SJSA1 (cell line): ENCODE measurements at places on chromosomes 5 and 9. TPM values are rescaled to one million over a fixed set of nuclear protein-coding genes. Genes with fewer than 3 reads are reported as not detected.

DNA sequence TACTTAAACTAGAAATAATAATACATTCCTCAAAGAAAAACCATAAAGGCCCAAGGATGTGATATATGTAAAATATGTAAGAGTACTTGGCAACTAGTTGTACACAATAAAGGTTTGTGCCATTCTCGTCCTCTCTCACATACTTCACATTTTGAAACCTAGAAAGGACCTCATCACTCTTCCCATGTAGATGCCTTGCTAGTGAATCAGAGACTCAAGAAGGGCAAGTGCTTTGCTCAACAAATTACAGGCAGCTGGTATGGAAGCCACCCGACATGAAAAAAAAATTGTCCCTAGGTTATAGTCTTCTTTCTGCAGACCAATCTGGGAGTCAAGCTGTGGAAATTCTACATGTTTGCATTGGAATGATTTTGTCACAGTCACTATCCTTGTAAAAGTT is 31.7 kb downstream of the ADRB2 start:
- DNase-seq = no peak

DNA sequence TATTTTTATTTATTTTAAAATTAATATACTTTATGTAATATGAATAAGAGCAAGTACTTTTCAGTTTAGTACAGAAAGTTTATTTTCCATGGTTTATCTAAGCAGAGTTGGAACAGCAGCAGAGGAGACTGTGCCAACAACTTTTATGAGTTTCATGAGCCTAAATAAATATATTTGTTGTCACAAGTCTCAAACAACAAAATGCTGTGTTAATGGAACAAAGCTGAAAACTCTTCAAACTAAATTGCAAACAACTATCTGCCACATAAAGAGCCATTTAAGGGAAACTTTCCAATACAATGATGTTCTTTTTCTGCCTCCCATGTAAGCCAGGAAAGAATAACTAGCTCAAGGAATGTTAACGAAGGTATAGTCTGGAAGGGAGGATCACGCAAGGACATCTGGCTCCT is 96.1 kb downstream of the FBN2 start:
- no peak for DNase-seq

- no peak for DNase-seq
These were observed 423.3 kb downstream of the TLE1 start for GRCh38 chr9:81266086-81266485.

DNA sequence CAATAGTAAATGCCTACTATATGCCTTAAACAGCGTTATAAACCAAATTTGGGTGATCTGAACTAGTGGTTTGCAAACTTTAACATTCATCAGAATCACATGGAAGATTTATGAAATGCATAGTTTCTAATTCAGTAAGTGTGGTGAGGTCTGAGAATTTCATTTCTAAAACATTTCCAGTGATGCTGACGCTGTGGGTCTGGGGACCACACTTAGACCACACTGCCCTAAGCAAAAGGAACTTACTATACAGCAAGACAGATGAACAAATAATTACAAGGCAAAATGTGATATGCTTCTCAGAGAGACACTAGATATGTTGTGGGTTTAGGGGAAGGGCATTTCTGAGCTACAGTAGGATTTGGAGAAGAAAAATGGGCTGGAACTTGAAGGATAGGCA is 72.6 kb downstream of the OXCT1 start:
- no peak for DNase-seq

DNA sequence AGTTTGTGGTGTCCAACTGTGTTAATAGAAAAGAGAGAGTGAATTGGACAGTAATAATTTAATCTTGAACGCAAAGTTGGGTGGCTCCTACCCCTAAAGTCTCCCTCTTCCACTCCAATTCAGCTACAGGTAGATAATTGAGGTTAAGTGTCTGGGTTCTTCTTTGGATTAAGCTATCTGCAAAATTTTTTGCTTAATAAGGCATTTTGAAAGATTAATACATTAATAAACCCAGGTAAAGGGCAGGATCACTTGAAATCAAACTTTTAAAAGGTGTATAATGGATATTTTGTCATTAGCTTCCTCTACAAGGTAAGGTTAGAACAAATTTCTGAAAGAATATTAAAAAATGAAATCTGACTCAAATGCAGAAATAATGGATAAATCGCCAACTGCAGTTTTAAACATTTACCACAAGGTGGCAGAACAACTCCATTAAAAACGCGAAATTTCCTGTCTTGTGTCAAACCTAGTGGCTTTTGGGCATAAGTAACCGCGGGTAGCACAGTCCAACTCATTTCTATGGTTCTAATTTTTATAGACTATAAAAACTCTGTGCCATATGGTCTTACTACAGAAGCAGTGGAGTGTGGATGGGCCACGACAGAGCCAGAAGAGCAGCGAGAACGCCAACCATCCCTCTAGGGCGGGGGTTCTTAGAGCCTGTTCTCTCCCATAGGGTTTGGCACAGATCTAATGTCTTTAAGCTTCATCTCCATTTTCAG is 276.5 kb downstream of the ARHGEF28 start:
- DNase-seq = peak; percentile 55

DNA sequence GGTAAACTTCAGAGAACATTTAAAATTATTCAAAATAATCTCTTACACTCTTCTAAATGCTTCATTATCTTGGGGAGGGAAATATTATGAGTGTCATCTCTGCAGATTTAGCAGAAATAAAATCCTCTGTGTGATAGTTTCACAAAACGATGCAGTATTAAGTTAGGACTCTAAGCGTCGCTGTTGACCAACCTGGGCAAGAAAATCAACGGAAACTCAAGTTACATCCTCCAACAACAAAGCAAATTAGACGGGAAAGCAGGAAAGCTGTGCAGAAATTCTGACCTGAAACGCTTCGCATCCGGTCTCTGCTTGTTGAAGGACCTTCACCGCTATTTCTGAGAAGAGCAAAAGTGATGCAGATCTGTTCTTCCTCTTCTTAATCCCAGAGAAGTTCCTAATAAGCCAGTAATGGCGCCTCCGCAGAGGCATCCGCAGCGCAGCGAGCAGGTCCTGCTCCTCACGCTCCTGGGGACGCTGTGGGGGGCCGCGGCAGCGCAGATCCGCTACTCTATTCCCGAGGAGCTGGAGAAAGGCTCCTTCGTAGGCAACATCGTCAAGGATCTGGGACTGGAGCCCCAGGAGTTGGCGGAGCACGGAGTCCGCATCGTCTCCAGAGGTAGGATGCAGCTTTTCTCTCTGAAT is at the start of gene PCDHGA6:
TSS of gene PCDHGA6 (plus strand) at position 219 of the 645 bp plus-strand sequence. CDS start at position 412, 193 bp downstream.
- DNase-seq = no peak

- no peak for DNase-seq
These were observed 160.2 kb downstream of the CHSY3 start for GRCh38 chr5:130064484-130064883.

DNA sequence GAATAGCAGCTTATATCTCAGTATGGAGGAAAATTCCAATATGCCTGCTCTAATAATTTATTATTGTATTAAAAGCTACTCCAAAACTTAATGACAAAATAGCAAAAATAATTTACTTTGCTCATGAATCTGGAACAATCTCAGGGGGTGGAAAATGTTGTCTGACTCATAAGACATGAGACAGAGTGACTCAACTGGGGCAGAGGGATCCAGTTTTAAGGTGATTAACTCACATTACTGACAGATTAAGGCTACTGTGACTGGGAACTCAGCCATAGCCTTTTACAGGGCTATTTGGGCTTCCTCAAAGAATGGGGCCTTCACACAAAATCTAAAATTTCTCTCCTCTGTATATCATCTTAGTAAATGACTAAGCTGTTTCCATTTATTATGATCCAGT is 1172.9 kb downstream of the CDH12 start:
- no peak for DNase-seq

DNA sequence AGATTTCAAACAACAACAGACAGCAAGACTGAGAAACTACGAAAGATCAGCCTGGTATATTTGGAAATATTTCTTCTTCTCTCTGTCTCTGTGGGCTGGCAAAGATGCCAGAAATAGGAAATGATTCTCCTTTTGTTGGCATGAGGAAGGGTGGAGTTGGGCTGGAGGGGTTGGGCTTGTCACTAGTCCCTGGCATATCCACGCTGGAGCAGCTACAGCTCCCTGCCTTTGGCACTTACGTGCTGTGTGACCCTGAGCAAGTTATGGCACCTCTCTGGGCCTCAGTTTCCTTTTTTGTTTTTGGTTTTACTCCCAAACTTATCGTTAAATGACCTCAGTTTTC is 354 bp upstream of the KCNMB1 start:
- no peak for DNase-seq

The SLC36A3 gene
- total RNA-seq = not detected in 2 replicates

The SPINK4 gene
- not detected in 2 replicates for total RNA-seq

The SPATA24 gene
- total RNA-seq = 4.0 and 8.5 TPM in 2 replicates

The FSTL4 gene
- 2.1 and 3.6 TPM in 2 replicates for total RNA-seq

- DNase-seq = no peak
These were observed 35.0 kb upstream of the HMHB1 start for GRCh38 chr5:143776951-143777350.

The MARVELD2 gene
- 0.13 and 0.16 TPM in 2 replicates for total RNA-seq

DNA sequence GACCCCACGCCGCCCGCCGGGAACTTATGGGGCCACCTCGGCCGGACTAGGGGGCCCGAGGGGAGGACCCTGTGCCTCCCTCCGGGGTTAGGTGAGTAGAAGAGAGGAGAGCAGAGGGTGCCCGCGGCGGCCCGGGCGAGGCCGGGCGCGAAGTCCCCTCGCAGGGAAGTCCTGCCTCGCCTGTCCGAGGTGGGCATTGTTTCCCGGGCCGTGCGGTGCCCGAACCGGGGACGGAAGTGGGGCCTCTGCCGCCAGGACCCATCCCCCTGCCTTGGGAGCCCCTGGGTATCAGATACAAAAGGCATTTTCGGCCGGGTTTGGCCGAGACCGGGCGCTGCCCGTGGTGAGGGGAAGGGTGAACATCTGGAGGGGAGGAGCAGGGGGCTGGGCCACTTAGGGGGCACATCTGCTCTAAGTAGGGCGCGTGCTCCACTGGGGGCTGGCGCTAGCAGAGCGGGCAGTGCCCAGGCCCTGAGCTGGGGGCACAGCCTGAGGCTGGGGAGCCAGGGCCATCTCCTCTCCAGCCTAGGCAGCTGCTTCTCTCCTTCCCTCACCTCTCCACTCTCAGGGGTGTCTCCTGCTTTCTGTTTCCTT is 48.2 kb downstream of the DAB2IP start:
- no peak for DNase-seq

The BRD9 gene
- 71.5 and 77.6 TPM in 2 replicates for total RNA-seq

The CDX1 gene
- total RNA-seq = 0.19 and 1.8 TPM in 2 replicates

GRCh38 chr9:8019636-8020035 is 220.1 kb upstream of the DMAC1 start:
- DNase-seq = no peak

The STPG3 gene
- not detected in 2 replicates for total RNA-seq

The IFNA7 gene
- total RNA-seq = not detected in 2 replicates

- DNase-seq = no peak
These were observed 872 bp downstream of the LIX1 start for GRCh38 chr5:97141539-97141938.

The ACOT12 gene
- not detected in 2 replicates for total RNA-seq

The TMEM232 gene
- 2.1 TPM in 1 of 2 replicates, not detected in the other for total RNA-seq

DNA sequence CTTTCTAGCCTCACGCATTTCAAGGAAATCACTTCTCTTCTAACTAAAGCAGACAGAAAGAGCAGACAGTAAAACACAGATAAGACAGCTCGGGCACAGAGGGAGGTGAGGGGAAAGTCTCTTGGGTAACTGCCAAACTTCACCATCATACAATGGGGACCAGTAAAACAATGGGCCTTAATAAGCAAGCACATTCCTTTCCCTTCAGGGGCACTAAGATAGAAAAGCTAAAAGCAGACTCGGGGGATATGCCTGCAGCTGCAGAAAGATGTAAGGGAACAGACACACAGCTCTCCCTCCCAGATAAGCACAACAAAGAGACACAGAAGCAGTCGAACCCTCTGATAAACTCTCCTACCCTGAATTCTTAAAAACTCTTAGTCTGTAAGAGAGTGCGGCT is 15.6 kb upstream of the CKS2 start:
- DNase-seq = no peak

The GPRIN1 gene
- total RNA-seq = 15.0 and 15.6 TPM in 2 replicates

- DNase-seq = peak; percentile 95
These were observed 50.1 kb upstream of the ANKRD33B start for GRCh38 chr5:10513501-10514442.

DNA sequence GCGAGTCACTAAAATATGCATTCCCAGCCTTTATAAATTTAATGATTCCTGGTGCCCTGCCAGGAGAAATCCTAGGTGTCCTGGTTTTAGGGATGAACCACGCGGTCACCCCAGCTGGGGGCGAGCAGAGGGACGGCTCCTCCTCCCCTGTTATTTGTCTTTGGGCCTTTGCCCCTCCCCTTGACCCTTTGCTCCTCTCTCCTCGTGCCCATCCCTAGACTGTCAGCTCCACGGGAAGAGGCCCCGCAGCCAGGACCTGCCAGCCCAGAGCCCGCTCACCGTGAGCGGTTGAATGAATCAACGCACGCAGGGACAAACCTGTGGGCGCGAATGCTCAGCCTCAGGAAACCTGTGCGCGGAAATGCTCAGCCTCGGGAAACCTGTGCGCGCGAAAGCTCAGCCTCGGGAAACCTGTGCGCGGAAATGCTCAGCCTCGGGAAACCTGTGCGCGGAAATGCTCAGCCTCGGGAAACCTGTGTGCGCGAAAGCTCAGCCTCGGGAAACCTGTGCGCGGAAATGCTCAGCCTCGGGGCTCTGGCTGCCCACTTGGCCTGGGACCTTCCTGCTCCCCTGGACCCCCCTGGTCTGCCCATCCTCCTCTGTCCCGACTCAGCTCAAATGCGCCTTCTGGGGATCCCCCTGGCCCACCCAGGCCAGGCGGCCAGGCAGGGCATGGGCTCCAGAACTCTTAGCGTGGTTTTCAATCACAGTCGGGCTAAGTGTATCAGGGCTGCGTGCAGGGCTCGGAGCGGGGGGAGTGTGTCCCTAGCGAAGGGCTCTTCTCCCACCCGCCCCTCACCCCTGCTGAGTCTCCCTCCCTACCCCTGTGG is 140.5 kb upstream of the COL5A1 start:
- no peak for DNase-seq

The SLC34A3 gene
- not detected in 2 replicates for total RNA-seq

- no peak for DNase-seq
These were observed 59.4 kb downstream of the TMOD1 start for GRCh38 chr9:97560851-97561250.

DNA sequence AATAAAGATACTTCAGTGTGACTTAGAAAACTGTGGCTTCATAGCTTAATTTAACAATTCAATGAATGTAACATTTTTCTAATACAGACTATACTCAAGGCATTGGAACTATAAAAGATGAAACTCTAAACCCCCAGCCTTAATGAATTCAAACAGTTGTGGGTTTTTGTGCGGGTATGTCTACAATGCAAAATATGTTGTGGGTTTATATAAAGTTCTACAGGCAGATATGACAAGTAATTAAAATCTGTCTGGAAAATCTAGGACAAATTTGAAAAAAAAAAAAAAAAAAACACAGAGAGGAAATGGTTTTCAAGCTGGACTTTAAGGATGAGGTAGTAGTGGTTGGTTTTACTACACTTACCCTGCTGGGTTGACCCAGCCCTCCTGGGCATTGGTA is 467.5 kb upstream of the TLE4 start:
- no peak for DNase-seq

The SV2C gene
- not detected in 2 replicates for total RNA-seq

GRCh38 chr5:68265822-68266395 is 50.4 kb downstream of the PIK3R1 start:
- no peak for DNase-seq

The FOXI1 gene
- not detected in 2 replicates for total RNA-seq

The OBP2A gene
- total RNA-seq = not detected in 2 replicates

GRCh38 chr9:96173640-96174039 is 128.3 kb downstream of the HSD17B3 start:
- no peak for DNase-seq

- DNase-seq = no peak
These were observed 181.2 kb upstream of the IER5L start for GRCh38 chr9:129359162-129359811.

The STKLD1 gene
- 0.63 TPM in 1 of 2 replicates, not detected in the other for total RNA-seq

- peak; percentile 28 for DNase-seq
These were observed 95.9 kb downstream of the HRH2 start for GRCh38 chr5:175753536-175754402.
